ENCODE measurements at places on chromosomes 13 and 19.

DNA sequence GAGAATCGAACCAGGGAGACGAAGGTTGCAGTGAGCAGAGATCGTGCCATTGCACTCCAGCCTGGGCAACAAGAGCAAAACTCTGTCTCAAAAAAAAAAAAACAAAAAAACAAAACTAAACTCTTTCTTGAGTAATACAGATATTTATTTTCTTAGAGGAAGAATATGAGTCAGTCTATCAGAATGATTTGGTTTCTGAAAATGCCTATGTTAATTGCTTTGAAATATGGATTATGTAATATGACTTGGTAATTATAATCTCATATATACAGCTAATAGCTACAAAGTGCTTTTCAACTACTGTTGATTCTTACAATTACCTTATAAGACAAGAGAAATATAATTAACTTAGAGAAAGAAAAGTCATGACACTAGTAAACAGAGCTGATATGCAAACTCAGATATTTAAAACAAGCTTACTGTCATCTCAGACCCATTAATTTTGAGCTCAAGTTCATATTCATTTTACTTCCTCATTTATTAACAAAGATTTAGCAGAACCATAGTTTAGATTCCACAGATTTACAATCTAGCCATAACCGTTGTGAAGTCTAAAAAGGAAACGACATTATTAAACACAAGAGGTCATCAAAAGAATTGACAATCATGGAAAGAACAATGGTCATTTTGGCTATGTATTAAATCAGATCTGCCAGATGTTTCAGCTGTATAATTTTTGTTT lies 88.0 kb downstream of the TBC1D4 start:
- H3K27me3 ChIP-seq = no peaks in the 10 kb centered on the region
- H3K4me1 ChIP-seq = no peaks in the 10 kb centered on the region
- DNase-seq = no peak
- no peak overlapping the region for H3K27ac ChIP-seq

DNA sequence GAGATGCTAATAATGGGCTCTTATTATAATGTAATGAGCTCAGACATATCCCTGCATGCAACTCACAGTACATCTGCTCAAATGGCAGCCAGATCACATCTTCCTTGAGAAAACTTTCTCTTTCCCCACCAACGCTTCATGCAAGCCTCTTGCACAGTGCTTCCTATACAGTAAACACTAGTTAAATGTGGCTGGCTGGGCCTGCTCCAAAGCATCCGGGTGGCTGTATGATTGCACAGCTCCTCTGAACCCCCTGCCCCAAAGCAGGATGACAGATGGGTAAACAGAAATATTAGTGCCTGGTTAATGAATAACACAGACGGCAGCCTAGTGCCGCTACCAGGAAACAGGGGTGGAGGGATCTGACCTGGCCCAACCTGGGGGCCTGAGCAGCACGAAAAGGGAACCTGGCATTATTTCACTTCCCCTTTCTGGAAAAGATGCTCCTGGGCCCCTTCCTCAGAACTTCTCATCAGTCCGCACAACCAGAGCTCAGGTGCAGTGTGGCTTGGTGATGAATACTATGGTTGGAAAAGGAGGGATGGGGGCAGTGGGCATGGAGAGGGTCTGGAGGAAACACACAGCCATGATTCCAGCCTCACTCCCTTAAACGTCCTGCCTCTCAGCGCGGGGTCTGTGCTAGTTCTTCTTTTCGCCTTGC lies 10.8 kb downstream of the FFAR2 start:
- H3K4me1 ChIP-seq = no peaks in the 10 kb centered on the region
- no peak overlapping the region for H3K27ac ChIP-seq
- no peak for DNase-seq
- H3K36me3 ChIP-seq = no peaks in the 10 kb centered on the region

- no peak for DNase-seq
- no peak overlapping the region for H3K27ac ChIP-seq
- H3K27me3 ChIP-seq = no peaks in the 10 kb centered on the region
- no peak overlapping the region for H3K4me3 ChIP-seq
- H3K36me3 ChIP-seq = no peaks in the 10 kb centered on the region
These were observed 10.7 kb downstream of the IL17D start for GRCh38 chr13:20714161-20714560.

- no peak overlapping the region for H3K4me3 ChIP-seq
- H3K36me3 ChIP-seq = no peaks in the 10 kb centered on the region
- no peaks in the 10 kb centered on the region for H3K27me3 ChIP-seq
- DNase-seq = no peak
- peaks cover 18% of the 10 kb centered on the region for H3K4me1 ChIP-seq
These were observed 369.9 kb downstream of the KLF5 start for GRCh38 chr13:73428706-73429105.

DNA sequence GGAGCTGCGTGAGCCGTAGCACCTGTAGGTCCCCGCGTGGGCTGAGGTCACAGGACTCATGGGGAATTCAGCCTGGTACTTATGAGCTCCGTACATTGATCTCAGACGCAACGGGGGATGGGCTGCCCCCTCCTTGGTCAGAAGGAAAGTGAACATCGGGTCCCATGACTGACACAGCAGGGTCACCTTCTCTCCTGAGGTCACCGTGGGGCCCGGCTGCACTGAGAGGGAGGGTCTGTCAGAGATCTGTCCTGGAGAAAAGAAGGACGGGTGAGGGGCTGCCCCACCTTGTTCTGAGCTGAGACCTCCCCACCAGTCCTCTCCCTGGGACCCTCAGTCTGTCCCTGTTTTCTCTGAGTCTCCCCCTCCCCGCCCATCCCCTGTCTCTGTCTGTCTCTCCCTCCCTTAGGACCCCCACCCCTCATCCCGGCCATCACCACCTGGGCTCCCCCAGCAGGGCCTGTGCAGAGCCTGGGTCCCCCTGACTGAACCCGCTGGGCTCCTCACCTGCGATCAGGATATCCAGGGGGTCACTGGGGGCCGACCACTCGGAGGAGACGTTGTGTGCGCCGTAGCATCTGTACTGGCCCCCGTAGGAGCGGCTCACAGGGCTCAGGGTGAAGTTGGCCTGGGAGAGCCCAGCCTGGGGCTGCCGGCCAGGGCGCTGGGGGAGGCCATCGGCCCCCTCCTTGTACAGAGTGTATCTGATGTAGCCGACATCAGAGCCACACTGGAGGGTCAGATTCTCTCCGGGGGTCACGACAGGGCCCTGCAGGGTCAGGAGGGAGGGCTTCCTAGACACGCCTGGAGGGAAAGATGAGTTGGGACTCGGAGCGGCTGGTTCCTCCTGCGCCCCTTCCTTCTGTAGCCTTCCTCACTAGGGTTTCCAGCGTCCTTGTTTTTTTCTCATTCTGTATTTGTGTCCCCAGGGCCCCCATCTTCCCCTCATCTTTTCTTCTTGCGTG lies 1.8 kb downstream of the LILRA4 start:
- no peak for DNase-seq
- H3K36me3 ChIP-seq = no peaks in the 10 kb centered on the region
- H3K27ac ChIP-seq = no peak overlapping the region
- no peaks in the 10 kb centered on the region for H3K27me3 ChIP-seq
- H3K4me3 ChIP-seq = no peak overlapping the region
- H3K4me1 ChIP-seq = no peaks in the 10 kb centered on the region
